ENCODE measurements at places on chromosomes 3 and 15. TPM values are rescaled to one million over a fixed set of nuclear protein-coding genes. Genes with fewer than 3 reads are reported as not detected.

DNA sequence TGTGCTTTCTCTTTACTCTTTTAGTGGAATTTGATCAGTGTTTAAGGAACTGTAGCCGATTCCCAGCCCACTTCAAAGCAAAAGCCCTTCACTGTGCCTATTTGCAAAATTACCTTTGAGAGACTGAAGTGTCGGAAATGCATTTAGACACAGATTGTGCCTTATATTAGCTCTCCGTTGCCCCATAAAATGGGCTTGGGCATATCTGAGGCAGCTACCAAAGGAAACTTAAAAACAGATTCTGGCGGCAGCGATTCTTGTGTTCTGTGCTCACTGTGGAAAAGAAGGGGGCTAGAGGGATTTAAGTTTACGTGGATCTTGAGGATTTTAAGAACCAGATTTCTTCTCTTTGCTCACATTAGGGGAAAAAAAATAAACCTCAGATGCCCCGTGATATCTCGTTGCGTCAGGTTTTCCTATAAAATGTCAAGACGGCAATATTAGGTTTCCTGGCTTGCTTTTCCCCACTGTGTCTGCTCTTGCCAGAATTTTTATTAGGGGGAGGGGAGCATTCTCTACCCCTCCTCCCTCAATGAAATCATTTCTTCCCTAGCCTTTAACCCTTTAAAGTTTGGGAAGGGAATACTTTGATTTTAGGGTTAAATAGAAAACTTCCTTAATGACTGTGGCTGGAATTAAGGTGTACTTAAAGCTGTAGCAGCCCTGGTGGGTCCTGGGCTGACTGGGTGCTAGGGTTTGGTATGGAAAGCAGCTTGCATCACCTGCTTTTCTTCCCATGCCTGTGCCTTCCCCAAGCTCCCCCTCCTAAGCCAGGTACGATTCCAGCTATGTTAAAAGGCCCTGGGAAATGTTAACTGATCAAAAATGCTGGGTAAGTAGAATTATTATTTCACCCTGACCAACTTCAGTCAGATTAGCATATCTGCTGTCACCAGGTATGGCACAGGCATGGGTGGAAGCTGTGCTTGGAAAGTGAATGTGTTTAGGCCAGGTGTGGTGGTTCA, 73.8 kb downstream of the SMAD3 start:
- H3K4me3 ChIP-seq = no peak overlapping the region
- H3K27me3 ChIP-seq = no peaks in the 10 kb centered on the region
- H3K27ac ChIP-seq = peak overlapping the region; percentile 70
- no peaks in the 10 kb centered on the region for H3K36me3 ChIP-seq
- no peak for DNase-seq
- H3K4me1 ChIP-seq = peaks cover 51% of the 10 kb centered on the region

GRCh38 chr15:85414495-85414894, 34.1 kb downstream of the AKAP13 start:
- no peaks in the 10 kb centered on the region for H3K36me3 ChIP-seq
- H3K4me1 ChIP-seq = peaks cover 22% of the 10 kb centered on the region
- H3K27ac ChIP-seq = no peak overlapping the region

GRCh38 chr3:51099794-51100535, 285.1 kb upstream of the MANF start:
- DNase-seq = peak; percentile 71
- H3K36me3 ChIP-seq = no peaks in the 10 kb centered on the region
- H3K27me3 ChIP-seq = no peaks in the 10 kb centered on the region

- H3K36me3 ChIP-seq = no peaks in the 10 kb centered on the region
- no peaks in the 10 kb centered on the region for H3K27me3 ChIP-seq
- DNase-seq = no peak
- no peak overlapping the region for H3K27ac ChIP-seq
- H3K4me3 ChIP-seq = no peak overlapping the region
- no peaks in the 10 kb centered on the region for H3K4me1 ChIP-seq
Measured at GRCh38 chr3:158711886-158712285, 20.4 kb downstream of the RARRES1 start.

DNA sequence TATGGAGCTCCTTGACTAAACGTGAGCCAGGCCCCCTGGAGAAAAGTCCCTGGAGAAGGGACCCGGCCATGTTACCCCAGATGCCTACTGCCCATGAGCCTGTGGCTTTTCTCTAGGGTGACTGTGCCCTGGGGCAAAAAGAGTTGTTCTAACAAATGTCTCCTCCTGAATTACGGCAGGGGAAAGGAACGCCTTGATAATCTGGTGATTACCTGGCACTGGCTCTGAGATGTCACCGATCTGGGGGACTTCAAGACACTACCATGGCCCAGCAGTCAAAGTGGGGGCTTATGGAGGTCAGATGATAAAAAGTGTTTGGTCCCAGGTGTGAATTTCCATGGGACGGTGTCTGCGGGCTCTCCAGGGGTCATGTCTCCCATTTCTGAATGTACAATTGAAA, 140.7 kb downstream of the KLF13 start:
- H3K4me3 ChIP-seq = no peak overlapping the region
- no peak overlapping the region for H3K27ac ChIP-seq
- no peaks in the 10 kb centered on the region for H3K27me3 ChIP-seq
- DNase-seq = no peak
- H3K36me3 ChIP-seq = no peaks in the 10 kb centered on the region

DUOXA2 gene
- total RNA-seq = not detected

ECE2 gene
- 0.15 TPM for total RNA-seq

Data from neural progenitor cell (in vitro differentiated cells).